T-cell (primary cell): ENCODE measurements at places on chromosomes 11 and 22.
A peak's percentile ranks its signal among the peaks of the same experiment; 100 is the strongest.

DNA sequence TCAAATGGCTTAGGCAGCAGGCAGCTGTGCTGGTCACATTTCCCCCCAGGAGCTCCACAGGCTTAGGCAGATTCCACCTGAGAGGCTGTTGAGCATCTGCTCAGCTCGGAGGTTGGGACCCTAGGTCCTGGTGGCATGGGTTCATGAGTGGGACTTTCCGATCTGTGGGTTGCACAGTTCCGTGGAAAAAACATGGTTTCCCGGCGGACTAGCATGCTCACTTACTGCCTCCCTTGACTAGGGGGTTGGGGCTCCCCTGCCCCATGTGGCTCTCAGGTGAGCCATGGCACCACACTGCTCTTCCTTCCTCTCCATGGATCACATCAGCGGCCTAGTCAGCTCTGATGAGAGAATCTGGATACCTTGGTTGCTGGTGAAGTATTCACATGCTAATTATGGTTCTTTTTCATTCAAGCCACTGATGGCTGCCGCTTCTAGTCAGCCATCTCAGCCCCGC is 685.1 kb downstream of the METTL15 start:
- DNase-seq: no peak

DNA sequence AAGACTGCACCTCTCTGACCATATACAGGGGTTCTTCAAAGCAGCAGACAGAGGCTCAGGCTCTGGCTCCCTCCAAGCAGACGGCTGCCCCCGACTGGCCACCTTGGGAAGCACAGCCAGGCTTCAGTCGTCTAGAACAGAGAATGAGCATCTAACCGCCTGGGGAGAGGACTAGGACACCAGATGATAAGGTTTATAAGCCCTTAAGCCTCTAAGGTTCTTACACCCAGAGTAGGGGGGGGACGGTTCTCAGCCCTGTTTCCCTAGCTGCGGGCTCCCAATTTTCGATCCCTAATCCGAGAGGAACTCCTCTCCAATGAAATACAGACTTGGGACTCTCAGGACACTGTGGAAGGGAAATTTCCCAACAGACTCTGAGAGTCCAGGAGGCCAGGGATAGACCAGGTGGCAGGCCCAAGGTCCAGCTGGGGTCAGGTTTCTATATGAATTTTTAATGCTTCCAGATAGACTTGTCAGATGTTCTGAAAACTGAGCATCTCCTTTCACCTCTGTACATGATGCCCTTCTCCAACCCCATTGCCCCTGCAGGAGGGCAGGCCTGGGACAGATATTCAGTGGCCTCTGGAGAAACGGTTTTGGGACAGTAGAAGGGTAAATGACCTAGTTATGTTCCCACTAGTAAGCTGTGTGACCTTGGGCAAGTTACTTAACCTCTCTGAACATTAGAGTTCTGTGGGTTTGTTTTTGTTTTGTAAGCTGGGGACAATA is 20.2 kb downstream of the RTN4RL2 start:
- peak; percentile 51 for DNase-seq

DNA sequence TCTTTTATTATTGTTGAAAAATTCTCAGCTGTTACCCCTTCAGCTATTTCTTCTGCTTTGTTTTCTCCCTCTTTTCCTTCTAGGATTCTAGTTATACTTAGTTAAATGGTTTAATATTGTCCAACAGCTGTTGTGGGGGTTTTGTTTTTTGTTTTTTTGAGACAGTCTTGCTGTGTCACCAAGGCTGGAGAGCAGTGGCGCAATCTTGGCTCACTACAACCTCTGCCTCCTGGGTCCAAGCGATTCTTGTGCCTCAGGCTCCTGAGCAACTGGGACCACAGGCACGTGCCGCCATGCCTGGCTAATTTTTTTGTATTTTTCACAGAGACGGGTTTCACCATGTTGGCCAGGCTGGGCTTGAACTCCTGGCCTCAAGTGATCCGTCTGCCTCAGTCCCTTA is 12.7 kb downstream of the SDHAF2 start:
- DNase-seq: no peak

DNA sequence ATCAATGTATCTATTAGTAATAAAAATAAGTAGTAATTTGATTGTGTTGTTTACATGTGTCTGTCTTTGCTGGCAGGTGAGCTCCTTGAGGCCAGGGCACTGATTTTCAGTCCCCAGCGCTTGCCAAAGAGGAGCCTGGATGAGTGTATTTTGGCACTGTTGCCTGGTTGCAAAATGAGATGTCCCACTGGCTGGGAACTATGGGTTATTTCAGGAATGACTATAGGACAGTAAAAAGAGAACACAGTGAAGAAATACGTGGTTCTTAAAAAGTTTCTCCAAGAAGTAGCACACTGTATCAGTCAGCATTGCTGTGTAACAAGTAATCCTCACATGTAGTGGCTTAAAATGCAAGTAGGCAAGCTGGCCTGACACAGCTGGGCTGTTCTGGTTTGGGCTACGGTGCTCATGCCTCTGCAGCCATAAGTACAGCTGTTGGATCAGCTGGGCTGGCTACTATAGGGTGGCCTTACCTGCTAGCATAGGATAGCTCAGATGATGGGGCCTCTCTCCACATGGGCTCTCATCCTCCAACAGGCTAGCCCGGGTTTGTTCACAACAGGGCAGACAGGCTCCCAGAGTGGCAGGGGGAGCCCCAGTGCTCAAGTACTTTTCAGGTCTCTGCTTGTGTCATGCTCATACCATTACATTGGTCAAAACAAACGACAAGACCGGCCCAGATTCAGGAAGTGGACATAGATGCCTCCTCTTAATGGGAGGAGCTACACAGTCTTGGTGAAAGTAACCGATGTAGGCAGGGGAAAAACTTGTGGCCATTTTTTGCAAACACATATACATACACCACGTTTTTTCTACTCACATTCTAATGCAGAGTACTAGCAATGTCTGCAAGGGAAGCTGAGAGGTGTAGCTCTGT is 399.1 kb downstream of the LARGE1 start:
- no peak for DNase-seq

DNA sequence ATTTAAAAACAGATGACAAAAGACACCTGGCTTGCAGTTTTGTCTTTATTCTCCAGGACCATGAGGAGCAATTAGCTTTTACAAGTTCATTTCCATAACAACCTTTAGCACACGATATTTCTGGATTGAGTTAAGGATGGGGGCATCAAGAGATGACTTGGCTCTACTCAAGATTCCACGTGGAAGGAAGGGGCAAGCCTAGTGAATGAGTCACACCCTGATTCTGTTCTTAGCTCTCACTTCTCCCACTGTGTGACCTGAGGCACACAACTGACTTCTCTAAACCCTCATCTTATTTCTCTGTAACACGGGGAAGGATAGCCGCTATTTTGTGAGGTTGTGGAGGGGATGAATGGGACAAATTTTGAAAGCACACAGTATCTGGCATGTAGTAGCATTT is 185.5 kb downstream of the KIRREL3 start:
- no peak for DNase-seq

GRCh38 chr11:68956142-68956541 is 24.6 kb downstream of the MRGPRD start:
- DNase-seq: peak; percentile 8

- DNase-seq: no peak
Observed at GRCh38 chr11:102761646-102762238, 18.7 kb downstream of the MMP10 start.

GRCh38 chr11:62444835-62445234 is 26.0 kb downstream of the SCGB1A1 start:
- no peak for DNase-seq

GRCh38 chr11:130087294-130087926 is 17.7 kb downstream of the APLP2 start:
- DNase-seq: no peak

GRCh38 chr22:19957445-19957844 is 15.8 kb upstream of the TXNRD2 start:
- no peak for DNase-seq

- no peak for DNase-seq
Observed at GRCh38 chr11:71112454-71112853, 139.9 kb downstream of the SHANK2 start.

GRCh38 chr22:38213319-38213989 is 11.7 kb downstream of the MAFF start:
- no peak for DNase-seq
